D721Med (cell line): ENCODE measurements at places on chromosomes 4 and X.
A peak's percentile ranks its signal among the peaks of the same experiment; 100 is the strongest.

DNA sequence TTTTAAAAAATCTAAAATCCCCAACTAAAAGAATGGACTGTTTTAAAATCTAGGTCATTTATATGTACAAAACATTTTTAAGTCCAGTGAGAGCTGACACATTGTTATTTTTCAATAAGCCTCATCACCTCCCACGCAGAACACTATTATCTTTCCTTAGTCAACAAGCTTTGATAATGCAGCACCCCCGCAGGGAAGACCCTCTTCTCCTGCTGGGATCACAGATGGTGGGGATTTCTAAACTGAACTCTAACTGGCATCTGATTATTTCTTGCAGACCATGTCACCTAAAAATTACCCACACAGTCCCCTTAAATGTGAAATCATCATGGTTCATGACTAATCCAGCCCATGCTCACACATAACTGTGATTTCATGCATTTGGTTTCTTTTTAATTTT, 11.6 kb downstream of the SYTL4 start:
- DNase-seq: no peak

DNA sequence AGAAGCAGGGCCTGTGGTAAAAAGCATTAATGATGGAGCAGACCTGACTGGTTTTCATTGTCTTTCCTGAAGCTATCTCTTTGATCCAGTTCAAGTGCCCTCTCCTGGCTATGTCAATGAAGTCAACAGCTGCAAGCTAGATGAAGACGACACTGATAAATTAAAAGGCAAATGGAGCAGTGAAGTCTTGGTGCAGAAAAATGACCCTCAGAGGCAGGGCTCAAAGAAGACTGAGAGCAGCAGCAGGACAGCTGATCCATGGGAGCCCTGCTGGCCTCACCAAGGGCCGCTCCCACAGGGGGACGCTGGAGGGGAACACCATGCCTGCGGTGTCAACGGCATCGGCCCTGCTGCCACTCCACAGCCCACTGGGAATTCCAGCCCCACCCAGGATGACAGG, 96.2 kb downstream of the RELL1 start:
- DNase-seq: no peak

- DNase-seq: no peak
Measured at GRCh38 chr4:96936886-96937285, 1097.0 kb downstream of the PDHA2 start.

GRCh38 chr4:15239866-15240265, 188.0 kb upstream of the C1QTNF7 start:
- no peak for DNase-seq

DNA sequence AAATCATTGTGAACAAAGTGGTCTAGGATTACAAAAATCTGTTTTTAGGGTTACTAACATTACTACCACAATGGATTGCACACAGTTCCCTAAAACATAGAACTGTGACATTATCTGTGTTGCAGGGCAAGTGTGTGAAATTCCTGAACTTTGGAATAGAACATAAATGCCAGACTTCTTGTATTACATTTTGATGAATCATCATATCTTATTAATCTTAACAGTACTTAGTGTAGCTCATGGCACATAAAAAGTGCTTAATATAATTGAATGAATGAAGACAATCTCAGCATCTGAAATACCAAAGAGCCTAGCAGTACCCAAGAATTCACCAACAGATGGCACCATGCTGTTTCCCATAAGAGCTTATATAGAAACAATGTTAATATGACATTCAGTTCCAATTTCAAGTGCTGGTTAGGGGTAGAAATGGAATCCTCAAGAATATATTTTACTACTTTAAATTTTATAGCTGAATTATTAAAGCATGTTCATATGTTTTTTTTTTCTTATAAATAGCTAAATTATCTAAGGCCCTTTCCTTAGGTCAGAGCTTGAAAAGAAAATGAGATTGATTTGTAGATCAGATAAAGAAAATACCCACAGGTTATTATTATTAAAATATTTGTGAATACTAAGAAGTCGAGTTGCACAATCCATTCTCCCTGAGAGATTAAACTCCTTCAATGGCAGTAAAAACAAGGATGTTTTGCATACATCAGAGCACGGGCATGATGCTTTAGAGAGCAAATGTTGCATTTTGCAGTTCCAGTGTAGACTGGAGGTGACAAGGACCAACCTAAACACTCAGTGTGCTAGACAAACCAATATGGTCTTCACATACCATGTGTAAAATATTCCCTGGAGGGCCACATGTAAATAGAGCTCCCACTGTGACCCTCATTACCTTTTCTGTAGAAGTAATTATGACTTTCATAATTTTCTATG, 25.7 kb upstream of the SHISA3 start:
- peak; percentile 25 for DNase-seq

DNA sequence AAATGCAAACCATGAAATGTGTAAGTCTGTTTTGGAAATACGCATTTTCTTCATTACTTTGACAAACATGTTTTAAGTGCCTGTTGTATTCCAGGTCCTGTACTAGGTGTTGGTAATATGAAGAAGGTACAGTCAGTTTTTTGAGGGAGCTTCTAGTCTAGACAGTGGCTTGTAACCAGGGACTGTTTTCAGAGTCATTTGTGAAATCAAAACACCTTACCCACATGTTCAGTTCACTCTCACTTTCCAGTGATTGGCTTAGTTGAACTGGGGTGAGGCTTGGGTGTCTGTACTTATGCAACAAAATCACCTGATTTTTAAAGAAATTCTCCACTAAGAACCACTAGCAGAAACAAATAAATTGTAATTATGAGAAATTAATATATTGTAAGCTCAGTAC, 16.4 kb downstream of the DCLK2 start:
- no peak for DNase-seq

GRCh38 chr4:176137631-176138030, 57.8 kb downstream of the SPATA4 start:
- no peak for DNase-seq

- DNase-seq: no peak
Measured at GRCh38 chr4:7790999-7791398, 148.7 kb downstream of the AFAP1 start.

DNA sequence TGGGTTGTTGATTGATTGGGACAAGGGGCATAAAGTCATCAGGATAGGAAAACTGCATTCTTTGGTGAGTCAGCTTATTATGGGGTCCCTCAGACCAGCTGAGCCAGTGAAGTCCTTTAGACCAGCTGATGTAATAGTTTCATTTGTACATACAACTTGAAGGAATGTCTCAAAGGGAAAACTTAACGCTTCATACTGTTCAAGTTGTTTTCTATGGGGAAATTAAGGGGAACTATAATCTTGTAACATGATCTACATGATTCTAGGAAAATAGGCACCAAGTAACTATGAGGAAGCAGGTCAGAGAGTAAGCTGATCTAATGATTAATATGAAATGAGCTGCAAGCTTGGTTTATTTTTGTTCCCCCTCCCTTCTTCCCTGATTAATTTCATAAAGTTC, 175.1 kb upstream of the GRID2 start:
- no peak for DNase-seq

DNA sequence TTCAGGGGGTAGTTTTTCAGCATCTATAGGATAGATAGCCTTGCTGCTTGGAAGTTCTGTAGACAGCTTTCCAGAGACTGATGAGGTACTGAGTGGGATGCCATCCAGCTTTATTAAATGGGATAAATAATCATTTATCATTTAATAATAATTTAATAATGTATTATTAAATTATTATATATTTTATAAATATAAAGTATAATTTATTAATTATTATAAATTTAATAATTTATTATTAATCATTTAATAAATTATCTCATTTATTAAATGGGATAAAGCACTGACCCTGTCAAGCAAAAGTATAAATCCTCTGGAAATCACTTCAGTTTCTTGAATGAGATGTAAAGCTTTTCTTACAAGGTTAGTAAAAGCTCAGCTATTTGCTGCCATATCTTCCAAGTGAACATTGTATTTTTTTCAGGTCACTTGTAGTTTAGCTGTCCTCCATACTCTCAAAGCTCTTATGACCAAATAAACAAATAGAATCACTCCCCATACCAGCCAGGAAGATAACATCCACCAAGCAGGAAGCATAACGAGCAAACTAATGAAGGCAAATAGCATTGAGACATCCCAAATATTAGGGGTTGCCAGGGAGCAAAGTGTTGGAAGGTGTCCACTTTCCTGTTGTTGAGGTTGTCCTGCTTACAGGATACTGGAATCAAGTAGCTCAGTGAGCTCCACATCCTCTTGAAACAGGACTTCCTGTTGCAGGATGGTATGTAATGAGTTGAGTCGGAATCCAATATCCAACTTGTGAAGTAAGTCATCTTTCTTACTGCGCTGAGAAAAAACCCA, 88.9 kb downstream of the ZNF674 start:
- DNase-seq: no peak

DNA sequence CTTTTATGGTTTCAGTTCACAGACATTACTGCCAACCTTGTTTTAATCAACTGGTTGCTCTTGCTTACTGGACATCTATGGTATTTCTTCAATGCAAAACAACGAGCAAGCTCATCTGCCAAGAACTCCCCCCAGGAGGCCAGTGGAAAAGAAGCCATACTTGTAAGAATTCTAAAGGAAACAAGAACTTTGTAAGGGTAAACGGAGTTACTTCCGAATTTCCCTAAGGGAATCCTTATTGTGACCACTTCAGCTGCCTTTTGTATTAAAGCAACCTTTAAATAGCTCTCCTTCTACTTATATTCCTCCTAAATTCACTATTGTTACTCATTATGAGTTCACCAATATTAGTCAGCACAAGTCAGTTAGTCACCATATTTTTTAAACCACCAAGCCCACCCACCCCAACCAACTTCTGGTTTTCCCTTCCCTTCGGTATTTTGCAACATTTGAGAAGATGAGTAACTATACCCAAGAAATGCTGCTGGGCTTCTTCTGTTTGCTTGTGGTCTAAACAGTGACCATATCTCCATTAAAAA, 602.8 kb upstream of the DIPK2B start:
- DNase-seq: no peak

DNA sequence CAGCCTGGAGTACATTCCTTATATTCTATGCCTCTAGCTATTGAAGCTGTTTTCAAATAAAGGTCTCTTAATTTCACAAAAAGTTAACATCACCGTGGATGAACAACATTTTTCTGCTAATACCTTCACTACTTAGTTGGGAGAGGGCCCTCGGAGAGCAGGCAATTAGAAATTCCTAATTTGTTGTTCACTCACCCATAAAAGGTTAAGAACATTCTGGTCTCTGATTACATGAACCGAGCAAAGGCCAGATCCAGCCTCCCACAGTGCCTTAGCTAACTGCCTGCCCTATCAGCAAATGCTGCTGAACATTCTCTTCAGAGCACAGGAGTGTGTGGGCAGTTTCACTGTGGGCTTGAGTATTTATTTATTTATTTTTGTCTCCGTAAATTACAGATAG, 36.0 kb upstream of the TTC29 start:
- DNase-seq: no peak

GRCh38 chr4:2757426-2757825, 1.3 kb upstream of the TNIP2 start:
- DNase-seq: no peak

DNA sequence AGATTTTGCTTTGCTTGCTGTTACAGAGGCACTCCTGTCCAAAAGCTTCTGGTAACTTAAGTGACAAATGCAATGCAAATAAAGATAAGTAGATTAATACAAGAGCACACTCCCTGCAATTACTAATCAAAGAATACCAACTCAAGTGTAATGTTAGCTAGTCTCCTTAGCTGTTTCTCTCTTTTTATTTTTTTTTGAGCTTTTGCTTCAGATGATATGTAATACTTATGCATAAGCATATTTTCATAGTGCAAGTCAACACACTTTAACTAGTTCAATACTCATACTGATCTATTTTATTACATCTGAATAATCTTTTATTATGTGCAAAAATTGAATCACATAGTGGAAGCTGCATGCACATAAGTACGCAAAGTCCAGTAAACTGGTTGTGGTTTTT, 2.7 kb downstream of the SLC7A11 start:
- no peak for DNase-seq

GRCh38 chr4:91207535-91207934, 1080.3 kb downstream of the CCSER1 start:
- no peak for DNase-seq

DNA sequence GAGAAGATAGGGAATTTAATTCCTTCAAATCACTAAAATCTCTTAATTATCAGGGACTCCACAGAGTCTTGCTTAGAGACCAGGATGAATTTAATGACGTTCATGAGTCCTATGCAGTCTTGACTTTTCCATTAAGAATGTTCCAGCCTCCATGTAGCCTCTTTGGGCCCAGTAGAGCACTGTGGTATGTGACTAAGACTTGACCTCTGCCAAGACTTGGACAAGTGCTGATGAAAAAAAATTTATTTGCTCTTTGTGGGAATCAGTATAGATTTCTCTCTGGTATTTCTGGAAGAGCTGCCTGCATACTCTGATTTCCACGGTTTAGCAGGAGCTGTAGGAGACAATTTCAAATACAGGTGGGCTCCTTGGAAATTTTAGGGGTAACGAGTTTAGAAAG, 40.6 kb downstream of the CHRDL1 start:
- no peak for DNase-seq

DNA sequence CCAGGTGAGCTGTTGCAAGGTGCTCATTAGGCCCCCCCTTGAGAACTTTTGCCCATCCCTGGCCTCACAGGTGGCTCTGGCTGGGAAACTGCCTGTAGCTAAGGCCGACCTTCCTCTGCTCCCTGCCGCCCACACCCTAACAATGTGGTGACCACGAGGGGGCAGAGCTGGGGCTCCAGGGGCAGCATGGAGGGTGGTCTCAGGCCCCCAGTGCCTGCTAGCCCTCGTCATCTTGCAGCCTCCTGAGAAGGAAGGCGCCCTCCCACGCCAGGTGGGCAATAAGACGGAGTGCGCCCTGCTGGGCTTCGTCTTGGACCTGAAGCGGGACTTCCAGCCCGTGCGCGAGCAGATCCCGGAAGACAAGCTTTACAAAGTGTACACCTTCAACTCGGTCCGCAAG, 32.4 kb downstream of the ATP2B3 start:
- DNase-seq: no peak

DNA sequence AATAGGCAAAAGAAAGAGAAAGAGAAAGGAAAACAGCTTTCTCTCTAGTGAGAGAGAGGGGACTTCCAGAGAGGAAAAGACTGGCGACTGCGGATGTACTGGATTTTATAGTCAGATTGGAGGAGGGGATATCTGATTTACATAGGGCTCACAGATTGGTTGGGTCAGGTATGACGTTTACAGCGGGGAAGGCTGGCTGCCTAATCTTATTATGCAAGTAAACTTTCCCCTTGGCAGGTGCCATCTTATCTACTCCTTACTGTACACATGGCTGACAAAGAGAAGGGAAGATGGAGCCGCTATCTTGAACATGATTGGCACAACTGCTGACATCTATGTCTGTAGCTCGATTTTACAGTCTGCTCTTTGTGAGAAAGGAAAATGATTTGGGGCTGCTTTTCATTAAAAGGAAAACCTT, 25.4 kb downstream of the RBPJ start:
- DNase-seq: no peak

- DNase-seq: no peak
Measured at GRCh38 chr4:183492791-183493222, 12.1 kb upstream of the ING2 start.
